Stimulated activated CD4-positive, alpha-beta T cell treated with anti-CD3 and anti-CD28 coated beads, Interleukin-15, amount 100 ng/mL, for 1 hour (primary cell): ENCODE measurements at places on chromosomes 5 and 9.

DNA sequence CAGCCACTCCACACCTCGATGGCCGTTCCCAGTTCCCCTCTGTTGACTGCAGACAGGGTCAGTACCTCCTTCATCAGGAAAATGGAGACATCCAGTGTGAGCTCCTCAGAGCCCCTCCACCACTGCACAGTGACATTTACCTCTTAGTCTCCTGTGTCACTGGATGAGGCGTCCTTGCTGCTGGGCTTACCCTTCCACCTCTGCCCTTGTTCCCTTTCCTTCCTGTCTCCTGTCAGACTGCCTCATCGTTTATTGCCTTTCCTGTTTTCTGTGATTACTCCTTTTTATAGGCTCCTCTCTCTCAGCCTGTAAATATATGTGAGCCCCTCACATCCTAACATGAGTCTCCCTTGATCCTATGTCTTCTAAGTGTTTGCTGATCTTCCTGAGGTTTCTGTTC is 23.2 kb upstream of the SPTAN1 start:
- DNase-seq = no peak

- no peak for DNase-seq
Observed at GRCh38 chr9:15426019-15426418, 3.3 kb downstream of the SNAPC3 start.

GRCh38 chr9:95479330-95479729 is 37.4 kb downstream of the PTCH1 start:
- DNase-seq = no peak

DNA sequence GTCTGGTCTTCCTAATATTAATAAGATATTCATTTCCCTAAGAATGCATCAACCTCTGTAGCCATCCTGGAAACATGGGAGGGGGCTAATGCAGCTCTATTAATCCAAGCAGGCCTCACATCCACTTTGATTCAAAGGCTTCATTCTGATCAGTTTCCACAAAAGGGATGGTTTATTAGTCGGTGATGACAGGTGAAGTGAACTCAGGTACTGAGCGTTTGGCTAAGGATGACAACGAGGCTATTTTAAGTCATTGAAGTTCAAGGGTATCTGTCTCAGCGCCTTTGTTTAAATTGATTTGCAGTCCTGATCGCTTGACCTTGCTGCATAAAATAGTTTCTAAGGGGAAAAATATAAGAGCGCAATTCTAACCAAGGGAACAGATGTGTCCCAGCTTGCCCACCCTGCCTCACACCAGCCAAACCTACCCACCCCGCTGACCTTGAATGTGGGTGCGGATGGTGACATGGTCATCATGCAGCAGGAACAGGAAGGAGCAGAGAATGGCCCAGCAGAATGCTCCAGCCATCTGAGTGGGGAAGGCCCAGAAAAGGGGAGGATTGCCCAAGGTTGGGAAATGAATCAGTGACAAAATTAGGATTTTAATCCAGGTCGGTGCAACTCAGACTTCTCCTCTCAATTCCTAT is 70.5 kb upstream of the ZNF618 start:
- DNase-seq = no peak

GRCh38 chr5:72633649-72634048 is 126.4 kb upstream of the ZNF366 start:
- DNase-seq = no peak

GRCh38 chr9:137304383-137305059 is 2.5 kb upstream of the NRARP start:
- no peak for DNase-seq

DNA sequence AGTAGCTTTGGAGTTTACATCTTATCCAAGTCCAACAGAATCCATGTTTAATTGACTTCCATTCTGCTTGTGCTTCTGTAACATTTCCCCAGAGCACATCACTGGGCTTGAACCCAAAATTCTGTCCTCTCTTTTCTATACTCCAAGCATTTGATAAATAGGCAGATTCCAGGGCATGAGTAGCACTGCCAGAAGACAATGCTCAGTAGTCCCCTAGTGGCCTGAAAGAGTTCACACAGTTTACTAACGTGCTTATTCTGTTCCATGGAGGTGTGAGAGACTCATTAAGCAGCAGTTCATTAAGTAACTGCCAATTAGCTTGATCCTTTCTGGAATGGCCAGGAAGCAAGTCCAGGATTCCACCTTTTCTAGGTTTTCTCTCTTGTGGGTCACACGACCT is 9.4 kb upstream of the GABRA6 start:
- DNase-seq = no peak

DNA sequence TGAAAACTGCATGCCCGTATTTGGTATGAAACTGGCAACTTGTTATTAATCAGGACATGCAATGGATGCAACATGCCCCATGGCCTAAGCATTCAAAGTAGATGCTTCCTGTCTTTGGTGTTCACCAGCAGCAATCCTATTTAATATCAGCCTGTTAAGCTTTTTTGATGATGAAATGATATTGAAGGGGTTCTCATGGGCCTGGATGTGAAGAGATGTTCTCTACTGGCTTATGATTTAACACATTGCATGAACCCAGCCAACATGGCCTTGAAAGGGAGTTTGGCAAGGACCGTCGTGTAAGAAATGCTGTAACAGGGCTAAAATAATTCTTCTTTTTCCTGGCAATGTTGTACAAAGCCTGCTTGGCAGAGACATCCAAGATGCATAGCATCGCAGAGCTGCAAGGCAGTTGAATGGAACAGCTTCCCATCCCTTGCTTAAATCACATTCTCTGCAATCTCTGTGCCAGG is 111.2 kb downstream of the SMARCA2 start:
- no peak for DNase-seq

DNA sequence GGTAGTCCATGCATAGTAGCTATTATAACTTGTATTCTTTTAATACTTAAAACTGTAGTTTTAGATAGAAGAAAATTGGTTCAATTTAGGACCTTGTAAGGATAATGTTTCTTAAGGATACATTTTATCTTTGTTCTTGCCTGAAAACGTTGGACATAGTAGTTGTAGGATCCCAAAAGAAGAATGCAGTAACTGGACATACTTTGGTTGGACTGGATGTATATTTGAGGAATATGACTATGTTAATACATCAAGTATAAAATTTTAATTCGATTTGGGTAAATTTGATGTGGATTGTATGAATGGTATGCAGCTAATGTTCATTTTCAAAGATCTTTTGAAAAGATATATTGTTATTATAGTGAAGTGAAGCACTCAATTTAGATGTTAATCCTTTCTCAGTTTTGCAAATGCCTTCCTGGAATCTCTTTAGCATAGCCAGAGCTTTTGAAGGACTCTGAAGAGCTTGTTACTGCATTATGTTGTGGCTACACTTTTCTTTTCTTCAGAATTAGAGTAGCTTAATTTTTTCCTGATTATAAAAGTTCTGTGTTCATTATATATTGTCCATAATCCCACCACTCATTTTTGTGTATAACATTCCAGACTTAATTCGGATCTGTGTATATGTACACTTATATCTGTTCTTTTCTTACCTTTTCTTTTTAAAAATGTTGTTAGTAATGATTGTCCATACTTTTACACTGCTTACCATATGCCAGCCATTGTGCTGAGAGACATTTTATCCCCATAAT is 41.2 kb downstream of the LRRTM2 start:
- DNase-seq = no peak

DNA sequence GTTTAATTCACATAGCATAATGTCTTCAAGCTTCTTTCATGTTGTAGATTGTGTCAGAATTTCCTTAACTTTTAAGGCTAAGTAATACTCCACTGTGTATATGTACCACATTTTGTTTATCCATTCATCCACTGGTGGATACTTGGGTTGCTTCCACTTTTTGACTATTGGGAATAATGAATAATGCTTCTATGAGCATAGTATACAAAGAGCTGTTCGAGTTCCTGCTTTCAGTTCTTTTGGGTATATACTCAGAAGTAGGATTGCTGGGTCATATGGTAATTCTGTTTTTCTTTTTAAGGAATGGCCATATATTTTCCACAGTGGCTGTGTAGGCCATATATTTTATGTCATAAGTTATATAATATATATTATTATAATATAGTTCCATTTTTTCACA is 3.6 kb upstream of the FAM120AOS start:
- no peak for DNase-seq

- DNase-seq = no peak
Observed at GRCh38 chr5:93145019-93145418, 436.0 kb downstream of the NR2F1-AS1 start.

DNA sequence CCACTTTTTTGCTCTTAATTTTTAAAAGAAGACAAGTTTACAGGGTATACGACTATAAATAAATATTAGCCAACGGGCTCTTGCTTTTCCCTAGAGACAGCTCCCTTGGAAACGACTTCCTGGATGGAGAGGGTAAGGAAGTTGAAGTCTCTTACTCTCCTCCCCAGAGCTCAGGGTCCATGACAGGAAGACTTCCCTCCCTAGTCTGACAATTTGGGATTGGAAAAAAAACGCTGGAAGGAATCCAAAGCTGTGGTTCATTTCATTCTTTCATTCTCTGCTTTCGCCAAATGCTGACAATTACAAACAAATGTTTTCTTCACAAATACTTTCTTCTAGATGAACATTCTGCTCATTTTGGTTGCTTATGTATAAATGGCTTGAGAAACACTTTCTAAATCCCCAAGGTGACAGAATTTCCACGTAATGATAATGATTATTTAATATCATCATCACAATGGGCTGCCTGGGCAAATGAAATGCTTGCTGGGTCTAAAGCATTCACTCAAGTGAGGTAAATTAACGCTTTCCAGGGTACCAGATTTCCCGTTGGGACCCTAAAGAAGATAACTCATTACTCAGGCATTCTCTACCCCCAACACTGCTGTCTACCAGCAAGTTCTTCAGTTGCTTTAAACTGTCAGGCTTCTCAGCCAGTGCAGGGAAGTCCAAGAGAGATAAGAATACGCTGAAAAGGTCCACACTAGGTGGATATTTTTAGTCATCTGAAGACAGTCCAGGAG is 139.8 kb upstream of the SLC30A5 start:
- no peak for DNase-seq

DNA sequence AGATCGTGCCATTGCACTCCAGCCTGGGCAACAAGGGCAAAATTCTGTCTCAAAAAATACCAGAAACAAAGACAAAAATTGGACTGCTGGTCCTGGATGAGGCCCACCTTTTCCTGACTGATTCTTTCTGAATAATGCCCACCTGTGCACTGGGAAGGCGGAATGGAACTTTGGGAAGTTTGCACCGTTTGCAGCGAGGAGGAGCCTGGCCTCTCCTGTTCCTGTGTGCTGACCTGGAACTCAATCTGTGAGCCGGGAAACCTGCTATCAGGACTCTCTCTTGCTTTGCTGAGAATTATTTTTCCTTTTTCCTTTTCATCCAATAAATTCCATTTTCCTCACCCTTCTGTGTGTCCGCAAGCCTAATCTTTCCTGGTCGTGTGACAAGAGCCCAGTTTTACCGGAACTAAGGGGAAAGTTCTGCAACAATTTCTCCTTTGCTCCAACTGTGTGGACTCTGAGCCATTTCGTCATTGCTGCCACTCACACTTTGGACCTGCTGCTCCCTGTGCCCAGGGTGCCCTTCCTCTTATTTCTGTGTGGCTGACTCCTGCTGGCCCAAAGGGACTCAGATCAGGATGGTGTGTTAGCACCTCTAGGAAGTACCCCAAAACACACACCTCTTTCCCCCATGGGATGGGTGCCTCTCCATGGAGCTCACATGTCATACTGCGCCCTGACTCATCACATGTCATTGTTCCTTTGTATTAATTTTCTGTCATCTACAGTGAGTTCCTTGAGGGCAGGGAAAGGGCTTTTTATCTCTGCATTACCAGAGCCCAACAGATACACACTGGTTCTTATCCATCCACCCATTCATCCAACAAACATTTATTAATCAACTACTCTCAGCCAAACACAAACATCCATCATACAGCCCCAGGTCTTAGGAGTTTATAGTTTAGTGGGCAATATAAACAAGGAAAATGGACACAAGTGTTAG is 4.7 kb upstream of the GLRX start:
- no peak for DNase-seq

GRCh38 chr5:150758203-150758530 is 650 bp downstream of the DCTN4 start:
- DNase-seq = no peak

DNA sequence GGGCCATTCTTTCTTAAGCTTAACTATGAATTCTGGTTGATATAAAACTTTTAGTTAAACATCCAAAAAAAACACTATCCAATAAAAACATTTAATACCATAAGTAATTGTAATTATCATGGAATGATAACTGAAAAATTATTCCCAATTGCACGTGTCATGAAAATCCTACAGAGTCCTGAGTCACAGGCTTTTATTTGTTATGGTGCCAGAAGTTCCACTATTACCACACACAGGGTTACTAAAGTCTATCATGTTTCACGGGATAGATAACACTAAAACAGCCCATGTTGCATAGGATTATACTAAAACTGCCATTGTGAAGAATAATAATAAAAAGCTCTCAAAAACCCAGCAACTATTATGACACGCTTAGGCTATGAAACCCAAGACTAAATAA is 1381.8 kb downstream of the EFNA5 start:
- DNase-seq = no peak

GRCh38 chr5:31888564-31888963 is 249.6 kb downstream of the PDZD2 start:
- DNase-seq = no peak

DNA sequence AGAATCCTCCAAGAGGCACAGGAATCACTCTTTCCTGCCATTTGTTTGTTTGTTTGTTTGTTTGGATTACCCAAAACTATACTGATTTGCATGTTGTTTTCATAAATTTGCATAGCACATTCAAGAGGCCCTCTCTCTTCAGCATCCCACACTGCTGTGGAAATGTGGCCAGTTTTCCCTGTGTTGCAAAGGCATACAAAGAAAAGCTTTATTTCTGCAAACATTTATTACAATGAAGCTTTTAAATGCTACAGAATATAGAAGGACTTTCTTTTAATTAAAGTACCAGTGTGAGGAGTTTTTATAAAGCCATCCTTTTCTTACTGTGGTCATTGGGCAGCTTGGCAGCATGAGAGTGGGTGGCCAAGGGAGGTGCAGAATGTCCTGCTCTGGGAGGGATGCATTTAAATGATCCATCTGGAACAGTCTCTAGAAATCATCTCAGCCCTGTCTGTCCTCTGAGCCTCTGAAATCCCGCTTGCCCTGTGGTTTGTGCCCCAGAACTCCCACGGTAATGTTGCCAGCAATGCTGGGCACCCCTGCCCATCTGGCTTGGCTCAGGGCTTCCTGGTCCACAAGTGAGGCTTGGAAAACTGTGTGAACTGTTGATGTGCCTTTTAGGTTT is 356.8 kb upstream of the KIF2A start:
- DNase-seq = no peak

- DNase-seq = no peak
Observed at GRCh38 chr5:1497795-1498622, 25.8 kb downstream of the LPCAT1 start.

DNA sequence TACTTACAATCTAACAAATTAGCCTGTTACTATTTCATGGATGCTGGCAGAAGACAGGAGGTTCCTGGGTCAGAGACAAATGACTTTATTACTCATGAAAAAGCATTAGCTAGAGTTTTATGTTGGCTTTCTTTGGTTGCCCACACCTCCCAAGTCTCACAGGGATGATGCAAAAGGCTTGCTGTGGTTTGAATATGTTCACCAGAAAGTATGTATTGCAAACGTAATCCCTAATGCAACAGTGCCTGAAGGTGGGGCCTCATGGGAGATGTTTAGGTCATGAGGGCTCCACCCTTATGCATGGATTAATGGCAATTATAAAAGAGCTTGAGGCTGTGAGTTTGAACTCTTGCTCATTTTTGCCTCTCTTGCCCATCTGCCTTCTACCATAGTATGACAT is 28.5 kb downstream of the DPYSL3 start:
- no peak for DNase-seq
